ENCODE measurements at places on chromosomes 2 and 18. TPM values are rescaled to one million over a fixed set of nuclear protein-coding genes. Genes with fewer than 3 reads are reported as not detected.
A peak's percentile ranks its signal among the peaks of the same experiment; 100 is the strongest.

GRCh38 chr2:11855064-11855760 lies 108.8 kb downstream of the LPIN1 start:
- DNase-seq: no peak

DNA sequence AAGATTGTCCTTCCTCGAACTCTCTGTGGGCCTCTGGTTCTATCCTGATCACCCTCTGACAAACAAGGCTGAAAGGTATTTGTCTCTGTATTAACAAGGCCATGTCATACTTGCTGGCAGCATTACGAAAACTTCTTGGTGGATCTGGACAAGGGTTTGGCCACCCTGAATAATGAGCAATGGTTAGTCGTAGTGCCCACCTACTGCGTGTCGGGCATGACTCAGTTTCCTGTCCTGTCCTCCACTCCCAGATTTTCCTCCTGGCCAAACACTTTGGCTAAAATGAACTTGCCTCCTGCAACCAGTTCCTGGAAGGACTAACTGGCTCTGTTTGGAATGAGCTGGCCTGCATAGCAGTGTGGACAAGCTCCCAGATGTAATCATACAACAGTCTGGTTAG lies 198.5 kb upstream of the SMIM21 start:
- no peak for DNase-seq

DNA sequence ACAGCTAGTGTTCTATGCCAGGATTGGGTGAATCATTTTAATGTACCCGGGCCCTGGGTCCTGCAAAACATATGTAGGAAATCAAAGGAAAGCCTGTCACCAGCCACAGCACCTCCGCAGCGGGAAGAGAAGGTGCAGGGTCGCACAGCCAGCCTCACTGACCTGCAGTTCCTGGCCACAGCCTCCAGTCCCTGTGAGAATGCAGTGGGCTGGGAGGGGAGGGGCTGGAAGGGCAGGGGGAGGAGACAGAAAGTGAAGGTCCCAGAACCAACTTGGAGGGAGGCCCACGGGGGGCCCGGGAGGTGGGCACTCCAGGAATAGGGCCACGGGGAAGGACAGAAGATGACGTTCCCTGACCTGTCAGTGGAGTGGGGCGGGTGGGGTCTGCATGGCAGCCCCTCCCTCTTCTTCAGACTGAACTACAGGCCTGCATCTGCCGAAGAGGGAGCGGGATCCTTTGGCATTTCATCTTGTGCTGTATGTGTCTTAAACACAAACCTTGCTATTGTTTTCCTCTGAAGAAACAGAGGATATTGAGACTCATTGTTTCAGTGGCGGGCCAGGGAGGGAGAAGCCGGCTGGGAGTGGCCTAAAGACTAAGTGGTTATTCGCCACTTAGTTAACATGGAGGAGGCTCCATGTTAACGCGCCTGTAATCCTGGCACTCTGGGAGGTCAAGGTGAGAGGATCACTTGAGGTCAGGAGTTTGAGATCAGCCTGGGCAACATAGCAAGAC lies 7.5 kb downstream of the MAL start:
- DNase-seq: no peak

GRCh38 chr2:33291278-33292013 lies 185.0 kb upstream of the RASGRP3 start:
- DNase-seq: no peak

Gene CYP26B1
- 1.1 TPM for total RNA-seq

GRCh38 chr2:123434546-123435395 lies 590.3 kb upstream of the CNTNAP5 start:
- no peak for DNase-seq

- no peak for DNase-seq
Measured at GRCh38 chr2:203908797-203909185, 27.8 kb upstream of the ICOS start.

Gene GCG
- total RNA-seq: not detected

DNA sequence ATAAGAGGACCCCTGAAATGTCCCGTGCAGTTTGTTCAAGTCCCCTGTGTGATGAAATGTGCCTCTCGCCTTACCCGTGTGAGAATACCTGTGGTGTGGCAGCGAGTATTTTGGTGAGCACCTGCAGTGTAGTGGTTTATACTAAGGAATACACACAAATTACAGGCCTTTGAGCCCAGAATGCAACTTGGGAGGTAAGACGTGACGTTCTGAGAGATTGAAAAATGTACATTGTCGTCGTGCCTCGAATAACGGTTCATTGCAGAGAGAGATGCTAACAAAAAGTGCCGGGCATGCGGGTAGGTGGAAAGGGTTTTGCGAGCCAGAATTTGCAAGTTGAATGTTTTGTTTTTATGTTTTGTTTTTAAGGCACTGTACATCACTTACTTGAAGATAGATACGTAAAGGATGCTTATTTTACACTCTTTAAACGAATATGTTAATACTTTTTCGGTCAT lies 867 bp downstream of the RBBP8 start:
- no peak for DNase-seq

GRCh38 chr2:83369601-83370418 lies 1089.3 kb downstream of the SUCLG1 start:
- DNase-seq: no peak

GRCh38 chr2:107685421-107685986 lies 141.2 kb upstream of the RGPD4 start:
- no peak for DNase-seq

Gene DSC1
- not detected for total RNA-seq

DNA sequence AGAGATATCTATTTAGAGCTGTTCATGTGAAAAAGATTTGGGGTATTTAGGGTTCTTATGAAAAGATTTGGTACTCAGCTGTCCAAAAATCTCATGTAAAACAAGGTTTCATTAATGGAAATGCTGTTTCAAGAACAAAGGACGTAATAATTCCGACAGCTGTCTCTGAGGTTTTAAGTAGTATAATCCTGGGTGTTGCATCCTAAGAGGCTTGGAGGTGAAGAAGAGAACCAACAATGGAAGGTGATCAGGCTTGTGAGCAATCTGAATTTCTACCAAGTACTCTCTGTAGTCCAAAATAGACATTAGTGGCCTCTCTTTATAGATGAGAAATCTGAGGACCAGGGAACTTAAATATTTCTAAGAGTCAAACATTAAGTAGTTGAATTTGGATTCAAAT lies 205.1 kb downstream of the BABAM2 start:
- no peak for DNase-seq

GRCh38 chr2:70778676-70779075 lies 10.7 kb upstream of the ADD2 start:
- no peak for DNase-seq

GRCh38 chr2:88638743-88639142 lies 11.5 kb upstream of the EIF2AK3 start:
- DNase-seq: no peak

- no peak for DNase-seq
Measured at GRCh38 chr2:207777124-207777523, 7.4 kb upstream of the FZD5 start.

Gene PIEZO2
- total RNA-seq: 3.9 TPM

DNA sequence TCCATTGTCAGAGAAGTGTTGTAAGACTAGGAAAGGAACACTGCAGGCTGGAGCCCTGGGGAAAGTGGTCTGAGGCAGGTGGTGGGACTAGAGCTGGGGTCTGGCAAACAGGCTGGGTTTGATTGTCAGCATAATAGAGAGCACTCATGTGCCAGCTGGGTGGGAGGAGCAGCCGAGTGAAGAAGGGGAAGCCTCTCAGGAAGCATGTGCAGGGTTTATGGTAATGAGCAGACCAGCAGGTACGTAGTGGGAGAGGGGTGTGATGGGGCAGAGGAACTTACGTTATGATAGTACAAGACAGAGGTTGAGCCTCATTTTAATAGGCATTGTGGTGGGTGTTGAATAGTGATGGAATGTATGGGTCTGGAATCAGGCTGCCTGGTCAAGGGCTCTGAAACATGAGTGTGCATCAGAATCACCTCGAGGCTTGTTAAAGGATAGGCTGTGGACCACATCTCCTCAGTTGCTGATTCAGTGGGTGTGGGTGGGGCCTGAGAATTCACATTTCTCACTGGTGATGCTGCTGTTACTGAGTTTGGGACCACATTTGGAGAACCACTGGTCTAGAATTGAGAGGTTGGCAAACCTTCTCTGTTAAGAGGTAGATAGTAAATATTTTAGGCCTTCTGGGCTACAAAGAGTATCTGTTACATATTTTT lies 1.7 kb upstream of the MGAT5 start:
- no peak for DNase-seq

Gene XDH
- 6.6 TPM for total RNA-seq

DNA sequence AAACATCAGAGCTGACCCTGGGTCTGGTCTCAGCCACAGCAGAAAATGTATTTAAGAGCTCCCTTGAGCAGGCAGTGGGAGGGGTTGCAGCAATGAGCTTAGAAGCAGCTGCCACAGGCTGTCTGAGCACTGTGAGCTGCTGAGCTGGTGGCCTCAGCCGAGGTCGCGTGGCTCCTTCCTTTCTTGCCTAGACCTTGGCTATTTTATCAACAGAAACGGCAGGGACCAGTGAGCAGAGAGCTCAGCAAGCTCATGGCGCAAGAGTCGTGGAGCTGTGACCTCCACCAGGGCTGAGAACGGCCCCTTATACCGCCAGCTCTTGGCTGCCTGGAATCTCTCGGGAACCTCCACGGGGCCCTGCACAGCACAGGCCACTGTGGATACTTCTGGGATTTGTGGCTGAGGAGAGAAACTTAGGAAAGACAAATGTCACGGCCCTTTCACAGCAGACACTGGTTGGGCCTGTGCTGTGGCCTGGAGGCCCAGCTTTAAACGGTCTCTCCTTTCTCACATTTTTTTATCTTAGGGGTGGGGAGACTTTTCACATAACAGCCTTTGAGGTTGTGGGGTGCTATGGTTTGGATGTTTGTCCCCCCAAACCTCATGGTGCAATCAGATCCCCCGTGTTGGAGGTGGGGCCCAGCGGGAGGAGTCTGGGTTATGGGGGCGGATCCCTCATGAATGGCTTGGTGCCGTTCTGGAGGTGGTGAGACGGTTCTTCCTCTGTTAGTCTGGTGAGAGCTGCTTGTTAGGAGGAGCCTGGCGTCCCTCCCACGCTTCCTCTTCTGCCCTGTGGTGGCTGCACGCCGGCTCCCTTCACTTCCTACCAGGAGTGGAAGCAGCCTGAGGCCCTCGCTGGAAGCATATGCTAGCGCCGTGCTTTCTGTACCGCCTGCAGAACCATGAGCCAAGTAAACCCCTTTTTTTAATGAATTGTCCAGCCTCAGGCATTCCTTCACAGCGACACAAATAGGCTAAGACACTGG lies 1.7 kb downstream of the ALLC start:
- no peak for DNase-seq

DNA sequence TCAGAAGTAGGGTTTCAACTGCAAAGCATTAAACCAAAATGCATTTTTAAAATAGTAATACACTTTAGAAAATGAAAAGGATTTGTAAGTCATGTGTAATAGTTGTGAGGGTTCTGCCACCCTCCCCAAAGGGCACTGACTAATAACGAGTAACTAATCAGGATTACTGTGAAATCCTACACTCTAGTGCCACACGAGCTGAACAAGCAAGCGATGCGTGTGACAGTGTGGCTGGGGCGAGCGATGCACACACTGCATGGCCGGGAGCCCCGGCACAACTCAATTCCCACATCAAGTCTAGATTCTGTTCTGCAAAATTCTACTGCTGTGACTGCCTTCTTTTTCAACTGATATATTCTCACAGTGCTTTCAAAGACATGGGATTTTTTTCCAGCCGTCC lies 156.4 kb downstream of the SEPTIN10 start:
- DNase-seq: no peak

DNA sequence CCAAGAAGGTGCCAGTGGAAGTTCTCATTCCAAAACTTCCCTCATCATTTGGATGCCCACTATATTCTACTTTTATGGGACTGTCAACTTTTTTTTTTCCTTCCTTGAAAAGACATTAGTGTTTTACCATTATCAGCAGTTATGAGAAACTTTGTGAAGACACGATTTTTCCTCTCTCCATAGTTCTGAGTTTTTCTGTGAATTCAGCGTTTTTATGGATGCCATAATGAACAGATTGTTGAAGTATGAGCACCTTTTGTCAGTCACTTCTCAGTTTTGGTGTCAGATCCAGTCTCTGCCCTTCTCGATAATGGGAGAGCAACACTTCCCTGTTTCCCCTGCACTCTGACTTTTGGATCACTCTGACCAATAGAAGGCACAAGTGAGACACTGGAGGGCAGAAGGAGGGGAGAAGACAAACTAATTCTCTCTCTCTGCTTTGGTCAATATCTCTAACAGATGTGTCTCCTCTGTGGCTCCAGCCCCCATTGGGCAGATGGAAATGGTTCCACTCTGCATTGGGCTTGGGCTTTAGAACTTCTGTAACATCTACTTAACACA lies 53.5 kb upstream of the FN1 start:
- DNase-seq: no peak

DNA sequence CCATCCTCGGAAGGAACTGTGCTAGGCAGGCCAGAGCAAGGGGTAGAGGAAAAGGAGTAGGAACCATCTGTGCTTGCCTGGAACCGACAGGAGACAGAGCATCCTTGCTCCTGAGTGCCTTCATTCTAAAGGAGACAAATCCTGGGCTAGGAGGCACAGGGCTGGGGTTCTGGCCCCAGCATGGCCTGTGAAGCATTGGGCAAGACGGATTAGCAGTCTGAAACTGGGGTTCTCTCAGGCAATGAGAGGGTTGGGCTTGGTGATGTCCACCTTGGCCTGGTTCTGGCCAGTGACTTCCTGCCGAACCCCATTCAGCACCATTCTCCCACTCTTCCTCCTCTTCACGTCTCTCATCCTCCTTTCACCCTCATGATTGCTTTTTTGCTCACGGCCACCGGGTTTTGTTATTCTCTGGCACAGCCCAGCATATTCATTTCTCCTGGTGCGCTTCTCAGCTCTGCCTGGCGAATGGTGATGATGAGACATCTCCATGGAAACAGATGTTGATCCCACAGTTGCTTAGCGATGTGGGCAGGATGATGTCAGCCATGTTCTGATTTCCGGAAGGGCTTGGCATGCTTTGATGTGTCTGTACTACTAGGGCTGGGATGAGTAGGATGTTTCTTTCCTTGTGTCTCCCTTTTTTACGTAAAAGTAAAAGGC lies 127.7 kb downstream of the CAPN13 start:
- peak; percentile 35 for DNase-seq

DNA sequence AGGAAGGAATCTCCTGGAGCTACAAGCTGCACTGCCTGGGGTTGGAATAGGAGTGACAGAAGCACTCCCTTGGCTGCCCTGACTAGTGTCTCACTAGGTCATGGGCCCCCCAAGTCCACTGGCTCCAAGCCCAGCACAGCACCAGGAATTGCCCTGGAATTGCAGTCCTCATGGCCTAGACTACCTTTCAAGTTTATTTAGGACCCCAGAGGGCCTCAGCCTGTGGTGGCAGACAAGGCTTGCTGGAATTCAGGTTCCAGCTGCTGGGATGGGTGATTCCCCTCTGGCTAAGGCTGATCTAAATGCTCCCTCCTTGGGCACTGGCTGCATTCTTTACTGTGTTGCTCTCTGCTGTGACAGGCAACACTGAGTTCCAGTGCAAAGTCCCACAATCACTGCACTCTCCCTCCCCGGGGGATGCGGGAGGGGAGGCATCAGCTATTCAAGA lies 14.0 kb downstream of the STRADB start:
- no peak for DNase-seq

Gene DSG1
- 0.13 TPM for total RNA-seq

- no peak for DNase-seq
Measured at GRCh38 chr2:72496479-72496878, 329.4 kb downstream of the EXOC6B start.

Gene IL37
- total RNA-seq: not detected

Gene IGFBP2
- 210 TPM for total RNA-seq

GRCh38 chr2:186496401-186496800 lies 10.3 kb downstream of the ZC3H15 start:
- no peak for DNase-seq

- no peak for DNase-seq
Measured at GRCh38 chr2:1634681-1635341, 109.5 kb downstream of the PXDN start.

Gene DIPK1C
- not detected for total RNA-seq
